ENCODE measurements at places on chromosomes 11 and 22.

GRCh38 chr11:72955466-72955865 lies 141.3 kb downstream of the ATG16L2 start:
- DNase-seq = no peak

DNA sequence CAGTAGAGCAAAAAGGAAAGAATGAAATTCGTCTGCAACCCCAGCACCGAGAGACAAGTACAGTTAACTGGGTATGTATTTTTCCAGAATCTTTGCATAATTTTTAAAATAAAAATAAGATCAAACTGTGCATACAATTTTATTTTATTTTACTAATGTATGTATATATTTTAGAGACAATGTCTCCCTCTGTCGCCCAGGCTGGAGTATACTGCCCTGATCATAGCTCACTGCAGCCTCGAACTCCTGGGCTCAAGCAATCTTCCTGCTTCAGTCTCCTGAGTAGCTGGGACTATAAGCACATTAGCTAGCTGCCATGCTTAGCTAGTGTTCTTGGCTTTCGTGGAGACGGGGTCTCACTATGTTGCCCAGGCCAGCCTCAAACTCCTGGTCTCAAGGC lies 18.8 kb upstream of the DRD2 start:
- DNase-seq = no peak

DNA sequence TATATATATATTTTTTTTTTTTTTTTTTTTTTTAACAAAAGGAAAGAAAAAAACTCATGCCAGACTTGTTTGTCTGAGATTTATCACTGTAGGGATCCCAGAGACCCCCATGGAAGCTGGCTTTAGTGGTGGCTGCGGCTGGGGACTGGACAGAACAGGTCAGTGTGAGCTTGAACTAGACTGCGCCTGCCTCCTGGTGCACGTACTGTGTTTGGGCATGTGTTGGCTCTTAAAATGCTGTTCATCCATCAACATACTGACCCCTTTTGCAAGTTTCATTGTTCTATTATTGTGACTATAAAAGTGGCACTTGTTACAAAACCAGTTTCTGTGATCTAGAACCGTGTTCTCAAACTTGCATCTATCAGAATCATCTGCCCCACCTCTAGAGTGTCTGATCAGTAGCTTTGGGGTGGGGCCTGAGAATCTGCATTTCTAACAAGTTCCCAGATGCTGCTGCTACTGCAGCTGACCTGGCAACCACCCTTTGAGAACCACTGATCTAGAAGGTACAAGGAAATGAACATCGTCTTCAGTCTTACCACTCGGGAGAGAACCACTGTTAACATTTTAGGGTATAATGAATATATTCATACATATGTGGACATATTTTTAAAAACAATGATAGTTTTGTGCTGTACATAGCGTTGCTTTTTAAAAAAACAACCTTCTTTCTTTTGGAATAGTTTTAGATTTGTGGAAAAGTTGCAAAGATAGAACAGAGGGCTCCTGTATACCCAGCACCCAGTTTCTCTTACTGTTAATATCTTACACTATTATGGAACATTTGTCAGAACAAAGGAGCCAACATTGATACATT lies 54.0 kb downstream of the ZNRF3 start:
- no peak for DNase-seq

GRCh38 chr11:61598886-61599868 lies 18.3 kb upstream of the SYT7 start:
- DNase-seq = no peak

DNA sequence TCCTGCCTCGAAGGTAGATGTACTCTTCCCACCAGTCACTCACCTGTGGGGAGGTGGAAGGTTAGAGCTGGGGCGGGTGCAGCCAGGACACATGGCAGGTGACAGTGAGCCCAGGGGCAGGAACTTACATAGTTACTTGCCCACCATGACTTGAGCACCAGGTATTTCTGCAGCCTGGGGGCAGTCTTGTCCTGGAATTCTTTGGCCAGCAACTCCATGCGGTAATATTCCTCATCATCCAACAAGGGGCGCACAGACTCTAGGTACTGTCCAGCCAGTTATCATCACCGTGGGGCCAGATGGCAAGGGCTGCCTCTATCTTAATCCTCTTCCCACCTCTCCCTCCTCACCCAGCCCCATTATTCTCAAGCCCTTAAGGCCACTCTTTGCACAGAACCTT lies 2.2 kb downstream of the CPT1B start:
- no peak for DNase-seq

GRCh38 chr11:64096835-64097234 lies 61.1 kb downstream of the FLRT1 start:
- no peak for DNase-seq

- DNase-seq = no peak
Observed at GRCh38 chr11:17219016-17219415, 11.2 kb upstream of the PIK3C2A start.

GRCh38 chr11:65777821-65778361 lies 2.9 kb downstream of the AP5B1 start:
- no peak for DNase-seq

- no peak for DNase-seq
Observed at GRCh38 chr11:1843098-1843473, 4.3 kb downstream of the TNNI2 start.
